Central memory CD8-positive, alpha-beta T cell (primary cell): ENCODE measurements at places on chromosomes 4 and X.

DNA sequence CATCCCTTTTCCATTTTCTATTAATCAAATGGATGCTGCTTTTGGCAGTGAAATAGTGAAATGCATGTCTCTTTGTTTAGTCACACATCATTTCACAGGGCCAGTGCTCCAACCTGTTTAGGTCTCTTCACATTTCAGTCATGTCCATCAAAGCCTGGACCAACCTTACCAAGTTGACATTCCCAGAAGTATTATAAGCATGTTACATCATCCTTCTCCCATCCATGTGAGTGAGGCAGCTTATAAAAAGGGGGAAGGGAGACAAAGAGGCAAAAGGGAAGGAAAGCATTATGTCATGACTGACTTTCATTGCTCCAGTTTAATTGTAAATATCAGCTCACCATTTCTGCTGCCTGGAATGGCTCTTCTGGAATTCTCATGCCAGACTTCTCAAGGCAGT lies 94.4 kb downstream of the NWD2 start:
- H3K36me3 ChIP-seq: no peaks in the 10 kb centered on the region
- H3K4me3 ChIP-seq: no peak overlapping the region
- no peak overlapping the region for H3K27ac ChIP-seq

- no peaks in the 10 kb centered on the region for H3K4me1 ChIP-seq
- DNase-seq: no peak
- no peaks in the 10 kb centered on the region for H3K27me3 ChIP-seq
- H3K27ac ChIP-seq: no peak overlapping the region
These were observed 11.3 kb upstream of the PLAC1 start for GRCh38 chrX:134669378-134670098.

DNA sequence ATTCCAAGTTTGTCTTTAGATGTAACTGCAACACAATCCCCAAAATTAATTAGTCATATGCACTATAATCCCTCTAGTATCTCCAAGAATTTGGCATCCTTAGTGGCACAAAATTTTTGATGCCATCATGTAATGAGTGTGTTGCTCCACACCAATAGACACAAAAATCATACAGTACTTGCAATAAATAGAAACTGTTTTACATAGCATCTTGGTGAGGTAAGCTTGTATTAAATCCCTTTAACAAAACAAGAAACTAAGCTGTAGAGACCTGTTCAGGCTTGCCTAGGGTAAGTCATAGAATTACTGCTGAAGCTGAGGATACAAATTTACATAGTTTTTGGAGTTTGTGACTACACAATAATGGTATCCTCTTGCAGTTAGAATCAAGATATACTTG lies 64.5 kb upstream of the PRSS12 start:
- H3K36me3 ChIP-seq: peaks cover 2% of the 10 kb centered on the region
- no peaks in the 10 kb centered on the region for H3K4me1 ChIP-seq
- H3K27me3 ChIP-seq: peaks cover 8% of the 10 kb centered on the region
- no peak overlapping the region for H3K27ac ChIP-seq
- no peak overlapping the region for H3K4me3 ChIP-seq

DNA sequence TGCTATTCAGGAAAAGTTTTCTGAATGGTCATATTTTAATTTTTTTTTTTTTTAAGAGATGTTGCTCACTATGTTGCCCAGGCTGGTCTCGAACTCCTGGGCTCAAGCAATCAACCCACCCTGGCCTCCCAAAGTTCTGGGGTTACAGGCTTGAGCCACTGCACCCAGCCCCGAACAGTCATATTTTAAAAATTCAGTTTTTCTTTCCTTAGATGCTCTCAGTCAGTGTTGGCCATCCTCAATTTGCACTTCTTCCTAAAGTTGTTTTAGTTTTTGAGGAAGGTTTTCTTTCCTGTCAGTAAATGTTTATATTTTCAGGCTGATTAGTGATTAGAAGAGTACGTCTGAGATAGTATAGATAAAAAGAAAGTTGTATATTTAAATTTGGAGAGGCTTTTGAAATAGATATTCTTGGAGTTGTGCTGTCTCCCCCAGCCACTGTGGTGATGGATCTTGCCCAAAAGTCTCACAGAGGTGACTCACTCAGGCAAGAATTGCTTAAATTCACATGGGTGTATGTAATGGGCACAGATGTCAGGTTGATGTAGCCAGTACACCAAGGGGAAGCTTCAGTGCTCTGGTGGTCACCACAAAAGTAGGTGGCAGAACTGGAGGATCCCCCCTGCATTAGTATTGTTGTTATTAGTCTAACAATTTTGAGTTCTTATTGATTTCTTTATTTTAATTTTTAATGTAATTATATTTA lies 72.2 kb upstream of the ELOVL6 start:
- DNase-seq: no peak
- no peaks in the 10 kb centered on the region for H3K4me1 ChIP-seq
- H3K36me3 ChIP-seq: peaks cover 1% of the 10 kb centered on the region
- no peak overlapping the region for H3K27ac ChIP-seq

GRCh38 chrX:48694776-48695533 lies 1.6 kb upstream of the SUV39H1 start:
- H3K36me3 ChIP-seq: peaks cover 27% of the 10 kb centered on the region
- peak overlapping the region; percentile 98 for H3K27ac ChIP-seq
- peaks cover 19% of the 10 kb centered on the region for H3K4me1 ChIP-seq
- peak overlapping the region; percentile 88 for H3K4me3 ChIP-seq
- H3K27me3 ChIP-seq: no peaks in the 10 kb centered on the region
- no peak for DNase-seq

- H3K4me3 ChIP-seq: peak overlapping the region; percentile 71
- H3K27me3 ChIP-seq: peaks cover 42% of the 10 kb centered on the region
- DNase-seq: peak; percentile 15
- H3K4me1 ChIP-seq: peaks cover 11% of the 10 kb centered on the region
These were observed 158.7 kb downstream of the DCHS2 start for GRCh38 chr4:154332681-154333421.

DNA sequence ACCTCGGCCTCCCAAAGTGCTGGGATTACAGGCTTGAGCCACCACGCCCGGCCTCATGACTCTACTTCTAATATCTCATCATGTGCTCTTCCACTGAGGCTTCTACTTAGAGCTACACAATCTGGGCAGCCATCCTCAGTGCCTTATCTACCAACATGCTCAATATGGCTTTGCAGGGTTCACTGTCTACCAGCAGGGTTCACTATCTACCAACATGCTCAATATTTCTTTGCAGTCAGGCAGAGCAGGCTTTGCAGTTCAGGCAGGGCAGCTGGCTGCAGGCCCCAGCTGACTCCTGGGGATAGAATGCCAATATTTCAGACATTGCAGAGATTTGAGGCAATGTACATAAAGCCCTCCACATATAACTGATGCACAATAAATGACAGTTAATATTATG lies 47.5 kb downstream of the PKD2 start:
- no peak overlapping the region for H3K27ac ChIP-seq
- H3K36me3 ChIP-seq: peaks cover 12% of the 10 kb centered on the region
- no peaks in the 10 kb centered on the region for H3K27me3 ChIP-seq
- H3K4me1 ChIP-seq: no peaks in the 10 kb centered on the region

GRCh38 chrX:3066555-3066954 lies 25.3 kb downstream of the ARSF start:
- H3K27me3 ChIP-seq: no peaks in the 10 kb centered on the region
- no peaks in the 10 kb centered on the region for H3K36me3 ChIP-seq
- no peak for DNase-seq

DNA sequence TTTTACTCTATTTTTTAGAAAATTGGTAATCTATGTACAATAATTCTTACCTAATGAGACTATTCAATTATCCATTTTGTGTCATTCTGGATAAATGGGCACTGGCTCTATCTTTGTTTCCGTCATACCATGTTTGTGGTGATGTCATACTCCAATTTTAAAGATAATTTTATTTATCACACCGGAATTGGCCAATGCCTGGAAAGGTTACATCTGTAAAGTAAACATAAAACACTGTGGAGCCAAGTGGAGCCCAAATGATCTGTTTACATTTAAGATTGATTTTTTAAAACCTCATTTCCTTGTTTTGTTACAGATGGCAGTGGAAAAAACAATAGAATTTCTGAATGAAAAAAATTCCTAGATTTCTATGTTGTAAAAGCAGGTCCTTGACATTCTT lies 120.2 kb upstream of the GPRIN3 start:
- H3K27ac ChIP-seq: no peak overlapping the region
- H3K4me1 ChIP-seq: no peaks in the 10 kb centered on the region
- no peak for DNase-seq
- no peaks in the 10 kb centered on the region for H3K27me3 ChIP-seq

GRCh38 chr4:85218756-85219155 lies 252.3 kb upstream of the WDFY3 start:
- H3K4me1 ChIP-seq: no peaks in the 10 kb centered on the region
- no peaks in the 10 kb centered on the region for H3K36me3 ChIP-seq
- no peak for DNase-seq
- no peaks in the 10 kb centered on the region for H3K27me3 ChIP-seq
- H3K27ac ChIP-seq: no peak overlapping the region

DNA sequence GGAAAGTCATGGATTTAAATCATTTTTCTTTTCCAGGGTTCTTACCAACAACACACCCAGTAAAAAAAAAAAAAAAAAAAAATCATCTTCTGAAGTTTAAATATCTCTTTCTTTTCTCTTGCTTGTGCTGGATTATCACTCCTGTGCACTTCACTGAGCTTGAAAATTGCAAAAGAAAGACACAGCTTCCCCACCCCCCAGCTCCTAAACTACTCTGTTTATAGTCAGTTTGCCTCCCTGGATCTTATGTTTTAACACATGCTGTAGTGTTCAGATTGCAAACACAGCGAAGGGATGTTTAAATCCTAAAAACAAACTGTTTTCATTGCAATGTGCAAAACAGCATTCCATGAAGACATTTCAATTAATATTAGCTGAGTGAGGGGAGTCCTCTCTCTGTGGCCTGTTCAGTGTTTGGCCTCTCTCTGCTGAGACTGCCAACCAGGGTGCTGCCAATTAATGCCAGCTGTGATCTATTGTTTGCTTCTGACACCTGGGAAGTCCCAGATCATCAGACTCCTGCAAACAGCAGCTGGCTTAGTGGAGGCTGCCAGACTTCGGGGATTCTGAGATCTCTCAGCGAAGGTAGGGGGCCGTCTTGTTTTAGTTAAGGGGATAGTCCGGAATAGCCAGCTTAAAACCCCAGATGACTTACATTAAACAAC lies 171.1 kb upstream of the PITX2 start:
- H3K4me1 ChIP-seq: no peaks in the 10 kb centered on the region
- H3K36me3 ChIP-seq: no peaks in the 10 kb centered on the region
- H3K27ac ChIP-seq: no peak overlapping the region
- no peak overlapping the region for H3K4me3 ChIP-seq
- DNase-seq: no peak
